IMR-90 (cell line): ENCODE measurements at places on chromosomes 6 and 20. TPM values are rescaled to one million over a fixed set of nuclear protein-coding genes. Genes with fewer than 3 reads are reported as not detected.

- no peak for DNase-seq
Measured at GRCh38 chr20:26208296-26209091, 511.8 kb upstream of the ZNF337 start.

- no peak for DNase-seq
Measured at GRCh38 chr6:70376628-70377027, 36.7 kb upstream of the FAM135A start.

- DNase-seq = no peak
Measured at GRCh38 chr6:45664707-45665106, 287.0 kb upstream of the SUPT3H start.

- peak; percentile 81 for DNase-seq
Measured at GRCh38 chr6:25070547-25071366, 135.0 kb upstream of the RIPOR2 start.

DNA sequence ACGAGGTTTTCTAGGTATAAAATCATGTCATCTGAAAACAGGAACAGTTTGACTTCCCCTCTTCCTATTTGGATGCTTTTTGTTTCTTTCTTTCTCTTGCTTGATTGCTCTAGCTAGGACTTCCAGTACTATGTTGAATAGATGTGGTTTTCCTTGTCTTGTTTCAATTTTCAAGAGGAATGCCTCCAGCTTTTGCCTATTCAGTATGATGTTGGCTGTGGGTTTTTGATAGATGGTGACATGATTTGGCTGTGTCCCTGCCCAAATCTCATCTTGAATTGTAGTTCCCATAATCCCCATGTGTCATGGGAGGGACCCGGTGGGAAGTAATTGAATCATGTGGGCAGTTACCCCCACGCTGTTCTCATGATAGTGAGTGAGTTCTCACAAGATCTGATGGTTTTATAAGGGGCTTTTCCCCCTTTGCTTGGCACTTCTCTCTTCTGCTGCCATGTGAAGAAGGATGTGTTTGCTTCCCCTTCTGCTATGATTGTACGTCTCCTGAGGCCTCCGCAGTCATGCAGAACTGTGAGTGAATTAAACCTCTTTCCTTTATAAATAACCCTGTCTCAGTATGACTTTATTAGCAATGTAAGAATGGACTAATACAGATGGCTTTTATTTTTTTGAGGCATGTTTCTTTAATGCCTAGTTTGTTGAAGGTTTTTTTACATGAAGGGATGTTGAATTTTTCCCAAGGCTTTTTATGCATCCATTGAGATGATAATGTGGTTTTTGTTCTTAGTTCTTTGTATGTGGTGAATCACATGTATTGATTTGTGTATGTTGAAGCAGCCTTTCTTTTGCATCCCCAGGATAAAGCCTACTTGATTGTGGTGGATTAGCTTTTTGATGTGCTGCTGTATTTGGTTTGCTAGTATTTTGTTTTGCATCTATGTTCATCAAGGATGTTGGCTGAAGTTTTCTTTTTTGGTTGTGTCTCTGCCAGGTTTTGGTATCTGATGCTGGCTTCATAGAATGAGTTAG, 239.1 kb downstream of the THBS2 start:
- DNase-seq = no peak

- peak; percentile 89 for DNase-seq
Measured at GRCh38 chr6:15444081-15444731, 198.3 kb downstream of the JARID2 start.

DNA sequence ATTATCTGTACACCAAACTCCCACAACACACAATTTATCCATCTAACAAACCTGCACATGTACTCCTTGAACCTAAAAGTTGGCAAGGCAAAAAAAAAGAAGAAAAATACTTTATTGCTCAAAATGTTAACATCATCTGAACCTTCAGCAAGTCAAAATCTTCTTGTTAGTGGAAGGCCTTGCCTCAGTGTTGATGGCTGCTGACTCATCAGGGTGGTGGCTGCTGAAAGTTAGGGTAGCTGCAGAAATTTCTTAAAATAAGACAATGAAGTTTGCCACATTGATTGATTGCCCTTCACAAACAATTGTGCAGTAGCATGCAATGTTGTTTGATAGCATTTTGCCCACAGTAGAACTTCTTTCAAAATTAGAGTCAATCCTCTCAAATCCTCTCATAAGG, 2.7 kb upstream of the WFDC11 start:
- no peak for DNase-seq

DNA sequence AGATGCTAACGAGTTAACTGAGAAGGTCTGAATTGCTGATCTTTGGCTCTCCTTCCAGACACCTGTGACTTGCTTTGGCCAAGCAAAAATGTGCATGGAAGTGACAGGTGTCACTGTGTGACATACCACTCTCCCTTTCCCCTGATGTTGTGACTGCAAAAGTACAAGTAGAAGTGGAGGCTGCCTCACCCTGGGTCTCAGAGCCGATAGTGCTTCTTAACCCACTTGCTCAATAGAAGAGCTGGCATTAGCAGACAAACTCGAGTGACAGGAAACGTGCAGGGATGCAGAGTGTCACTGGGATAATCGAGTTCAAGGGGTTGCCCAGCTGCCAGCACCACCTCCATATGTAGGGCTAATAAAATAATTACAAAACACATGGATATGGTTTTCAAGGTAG, 16.4 kb upstream of the SPO11 start:
- no peak for DNase-seq

DNA sequence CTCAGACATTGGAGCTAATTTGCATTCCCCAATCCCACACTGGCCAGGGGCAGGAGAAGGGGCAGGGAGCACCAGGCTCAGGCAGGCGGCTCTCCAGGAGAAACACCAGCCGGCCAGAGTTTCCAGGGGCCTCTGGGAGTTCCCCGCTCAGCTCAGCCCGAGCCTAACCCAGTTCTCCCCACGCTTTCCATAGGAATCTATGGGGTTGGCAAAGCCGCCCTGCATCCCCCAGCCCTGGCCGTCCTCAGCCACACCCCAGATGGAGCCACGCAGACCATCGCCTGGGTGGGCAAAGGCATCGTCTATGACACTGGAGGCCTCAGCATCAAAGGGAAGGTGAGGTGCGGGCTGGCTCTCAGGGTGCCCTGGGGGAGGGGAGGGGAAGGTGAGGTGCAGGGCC, 8.2 kb downstream of the NPEPL1 start:
- no peak for DNase-seq

Gene NKAPL
- 0.49 and 0.51 TPM in 2 replicates for polyA plus RNA-seq

Gene APOBEC2
- not detected in 2 replicates for polyA plus RNA-seq

Gene SLC35F1
- polyA plus RNA-seq = not detected in 2 replicates

Gene SLC9A8
- 4.0 and 4.1 TPM in 2 replicates for polyA plus RNA-seq
